ENCODE measurements at places on chromosomes 4 and X.

DNA sequence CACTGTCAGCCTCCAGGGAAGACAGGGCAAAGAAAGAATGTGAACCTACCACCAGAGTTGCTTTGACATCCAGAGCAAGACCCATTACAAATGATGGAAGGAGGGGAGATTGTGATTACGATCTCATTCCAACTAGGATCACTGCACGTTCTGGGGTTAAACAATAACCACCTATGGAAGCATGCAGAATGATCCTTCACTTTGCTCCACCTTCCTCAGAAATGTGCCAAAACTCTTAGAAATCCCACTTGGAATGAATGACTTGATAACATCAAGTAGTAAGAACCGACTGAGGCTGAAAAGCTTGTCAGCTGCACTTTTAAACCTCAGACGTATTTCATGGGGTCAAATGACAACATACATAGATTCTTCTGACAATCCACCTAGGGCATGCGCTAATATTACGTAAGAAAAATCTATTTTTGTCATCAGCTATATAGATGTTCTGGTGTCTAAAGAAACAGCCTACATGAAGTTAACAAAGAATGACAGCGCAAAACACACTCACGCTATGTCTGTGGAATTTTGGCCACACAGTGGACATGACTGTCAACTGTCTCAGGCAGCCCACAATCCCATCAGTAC is 3.5 kb upstream of the STS start:
- no peak for DNase-seq

DNA sequence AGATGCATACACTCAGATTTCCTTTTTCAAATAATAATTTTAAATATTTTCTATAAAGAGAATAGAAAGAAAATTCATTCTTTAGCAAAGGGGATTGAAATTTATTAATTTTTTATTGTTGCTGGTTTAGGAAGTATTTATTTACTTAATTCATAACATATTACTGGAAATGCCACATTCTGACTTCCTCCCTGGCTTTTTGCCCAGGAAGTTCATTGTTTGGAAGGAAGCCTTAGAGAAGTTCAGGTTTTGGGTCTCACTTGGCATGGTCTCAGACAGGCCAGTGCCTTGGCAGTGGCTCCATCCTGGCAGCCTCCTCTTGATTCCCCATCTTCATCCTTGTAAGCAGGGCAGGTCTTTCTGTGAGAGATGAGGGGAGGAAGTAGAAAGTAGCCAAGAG is 50.5 kb downstream of the IL15 start:
- no peak for DNase-seq

DNA sequence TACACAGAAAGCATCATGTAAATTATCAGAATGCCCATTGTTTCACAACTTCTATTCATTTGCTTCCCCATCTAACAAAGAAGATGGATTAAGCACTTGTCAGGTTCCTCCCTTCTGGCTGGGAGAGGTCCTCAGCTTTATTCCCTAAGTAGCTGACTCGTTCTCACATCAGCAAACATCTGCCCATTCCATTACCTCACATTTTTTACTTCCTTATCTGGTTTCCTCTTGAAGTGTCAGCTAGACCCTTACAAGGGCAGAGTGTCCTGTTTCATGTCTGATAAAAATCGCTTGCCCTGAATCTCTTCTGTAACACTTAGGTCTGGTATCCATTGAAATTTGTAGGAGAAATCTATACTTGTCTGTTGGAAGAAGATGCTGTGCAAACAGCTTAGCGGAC is 34.7 kb downstream of the TMPRSS11A start:
- DNase-seq = no peak

DNA sequence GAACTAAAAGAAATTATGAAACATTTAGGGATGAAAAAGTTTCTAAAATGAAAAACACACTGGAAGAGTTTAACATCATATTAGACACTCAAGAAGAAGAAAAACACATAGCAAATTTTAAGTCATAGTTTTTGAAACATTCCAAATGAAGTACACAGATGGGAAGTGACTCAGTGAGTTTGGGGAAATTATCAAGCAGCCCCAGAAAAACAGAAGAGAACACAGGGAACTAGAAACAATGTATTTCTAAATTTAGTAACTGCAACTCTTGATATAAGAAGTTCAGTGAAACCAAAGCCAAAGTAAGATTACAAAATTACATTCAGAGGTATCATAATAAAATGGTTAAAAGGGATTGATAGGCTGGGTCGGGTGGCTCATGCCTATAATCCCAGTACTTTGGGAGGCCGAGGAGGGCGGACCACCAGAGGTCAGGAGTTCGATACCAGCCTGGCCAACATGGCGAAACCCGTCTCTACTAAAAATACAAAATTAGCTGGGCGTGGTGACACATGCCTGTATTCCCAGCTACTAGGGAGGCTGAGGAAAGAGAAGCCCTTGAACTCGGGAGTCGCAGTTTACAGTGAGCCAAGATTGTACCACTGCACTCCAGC is 461.2 kb downstream of the KCTD8 start:
- DNase-seq = no peak

GRCh38 chr4:8289956-8290700 is 20.6 kb downstream of the HTRA3 start:
- no peak for DNase-seq

GRCh38 chr4:31021008-31021407 is 300.8 kb downstream of the PCDH7 start:
- DNase-seq = no peak

DNA sequence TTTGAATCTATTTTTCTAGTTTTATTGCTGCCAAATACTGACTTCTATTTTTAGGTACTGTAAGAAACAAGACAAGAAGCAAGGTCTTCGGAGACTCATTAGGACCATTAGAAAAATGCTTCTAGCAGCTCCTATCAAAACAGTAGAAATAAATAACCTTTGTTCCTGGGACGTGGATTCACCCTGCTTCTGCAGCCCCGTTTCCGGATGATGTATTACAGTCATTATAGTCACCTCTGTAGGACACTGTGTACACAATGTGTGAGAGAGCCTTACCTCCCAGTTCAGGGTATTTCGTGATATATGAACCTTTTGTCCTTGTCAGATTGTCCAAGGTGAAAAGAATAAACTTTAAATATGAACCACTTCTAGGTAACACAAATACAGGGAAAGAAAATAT is 484.0 kb upstream of the TECRL start:
- no peak for DNase-seq

DNA sequence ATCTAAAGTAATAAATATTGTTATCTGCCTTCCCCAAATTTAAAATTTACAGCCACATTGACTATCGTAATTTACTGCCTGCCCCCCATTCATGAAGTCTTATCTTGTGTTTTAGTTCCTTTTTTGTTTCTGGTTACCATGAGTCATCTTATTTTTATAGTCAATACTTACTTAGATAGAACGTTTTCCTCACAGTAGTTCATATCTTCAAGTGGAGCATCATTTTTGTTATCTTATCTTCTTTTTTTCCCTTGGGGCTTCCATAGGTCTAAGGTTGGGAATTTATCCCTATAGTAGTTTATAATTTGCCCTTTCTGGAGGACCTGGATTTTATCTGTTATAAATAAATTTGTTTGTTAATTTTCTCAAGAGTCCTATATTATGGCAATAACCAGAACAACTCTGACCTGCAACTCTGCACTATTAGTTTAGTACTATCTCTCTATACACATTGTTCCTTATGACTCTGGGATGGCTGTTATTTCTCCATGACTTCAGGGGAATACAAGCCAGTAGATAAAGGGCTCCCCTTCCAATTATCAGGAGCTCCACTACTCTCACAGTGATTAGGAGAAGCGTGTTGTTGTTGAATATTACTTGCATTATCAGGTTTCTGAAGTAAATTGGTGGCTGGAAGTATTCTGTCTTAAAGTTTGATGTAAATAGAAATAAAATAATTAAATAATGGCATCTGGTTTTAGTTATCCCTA is 330.6 kb downstream of the GALNTL6 start:
- no peak for DNase-seq

- DNase-seq = no peak
Observed at GRCh38 chr4:19739101-19739651, 512.5 kb upstream of the SLIT2 start.

- DNase-seq = no peak
Observed at GRCh38 chr4:166895771-166896170, 338.5 kb downstream of the SPOCK3 start.

DNA sequence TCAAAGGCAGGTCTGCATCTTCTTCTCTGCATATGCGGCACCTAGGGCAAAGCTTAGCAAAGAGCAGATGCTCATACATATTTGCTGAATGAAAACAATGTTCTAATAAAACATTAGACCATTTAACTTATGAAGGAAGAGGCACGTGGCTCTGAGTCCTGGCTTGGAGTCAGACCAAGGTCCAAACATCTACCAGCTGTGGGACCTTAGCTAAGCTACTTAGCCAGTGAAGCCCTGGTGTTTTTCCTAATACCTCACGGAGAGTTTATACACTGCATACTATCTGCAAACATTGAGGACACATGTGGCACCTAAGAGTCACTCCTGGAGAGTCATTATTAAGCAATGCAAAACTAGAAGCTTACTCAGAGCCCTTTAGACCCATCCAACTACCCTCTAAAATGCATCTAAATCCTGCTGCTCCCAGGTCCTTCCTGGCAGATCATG is 9.0 kb downstream of the PDGFC start:
- no peak for DNase-seq

DNA sequence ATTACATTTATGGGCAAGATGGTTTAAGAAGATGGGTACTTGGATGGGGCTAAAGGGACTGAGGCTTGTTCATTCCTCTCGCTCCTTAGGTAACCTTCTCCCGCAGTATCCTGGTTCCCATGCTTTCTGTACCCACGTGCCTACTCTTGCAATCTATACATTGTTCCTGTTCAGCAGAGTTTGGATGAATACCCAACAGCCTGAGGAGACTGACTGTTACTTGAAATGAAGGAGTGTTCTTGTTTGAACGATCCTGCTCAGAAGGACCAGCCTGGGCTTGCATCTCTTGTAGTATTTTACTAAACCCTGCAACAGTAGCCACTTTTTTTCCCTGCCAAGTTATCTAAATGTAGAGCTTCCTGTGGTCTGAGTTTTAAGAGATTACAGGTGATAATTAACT is 33.7 kb upstream of the ADH6 start:
- DNase-seq = no peak

- DNase-seq = no peak
Observed at GRCh38 chrX:11386812-11387211, 93.6 kb downstream of the AMELX start.

DNA sequence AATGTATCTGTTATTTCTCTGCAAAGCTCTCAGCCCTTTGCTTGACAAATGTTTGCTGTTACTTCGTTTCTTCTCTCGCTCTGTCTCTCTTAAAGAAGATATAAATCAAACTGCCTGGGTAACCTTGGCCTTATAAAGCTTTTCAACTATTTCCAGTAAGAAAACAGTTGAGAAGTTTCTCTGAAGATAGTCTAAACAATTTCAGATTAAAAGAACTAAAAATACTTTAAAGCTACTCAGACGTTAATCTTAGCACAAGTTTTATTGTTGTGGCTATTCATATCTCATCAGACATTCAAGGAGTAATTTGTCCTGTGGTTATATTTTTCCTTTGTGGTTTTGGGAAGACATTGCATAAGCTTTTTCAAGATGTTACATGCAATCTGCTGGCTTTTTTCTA is 22.6 kb downstream of the HOPX start:
- DNase-seq = no peak

DNA sequence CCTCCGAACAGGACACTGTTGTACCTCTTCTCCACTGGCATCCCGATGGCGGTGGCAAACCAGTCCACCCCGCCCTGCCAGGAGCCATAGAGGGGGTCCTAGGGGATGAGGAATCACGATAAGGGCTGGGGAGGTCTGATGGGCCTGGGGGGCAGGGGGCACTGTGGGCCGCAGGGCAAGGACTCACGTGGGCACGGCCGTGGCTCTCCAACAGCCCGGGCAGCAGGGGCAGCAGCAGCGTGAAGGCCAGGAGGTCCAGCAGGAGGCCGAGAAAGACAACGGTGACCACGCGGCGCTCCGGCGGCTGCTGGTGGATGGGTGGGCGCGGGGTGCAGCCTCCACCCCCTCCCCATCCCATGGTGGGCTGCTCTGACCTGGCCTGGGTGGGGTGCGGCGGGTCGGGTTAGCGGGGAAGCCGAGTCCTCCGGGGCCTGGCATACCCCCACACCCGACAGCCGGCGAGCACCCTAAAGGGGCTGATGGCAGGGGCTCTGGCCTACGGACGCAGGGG is 29.6 kb downstream of the NOP14 start:
- no peak for DNase-seq

GRCh38 chr4:24214796-24215195 is 324.9 kb upstream of the PPARGC1A start:
- DNase-seq = no peak

Measured in CD4-positive, alpha-beta T cell treated with Interleukin-4 for 4 hours (primary cell).